ENCODE measurements at places on chromosomes 4 and X.

DNA sequence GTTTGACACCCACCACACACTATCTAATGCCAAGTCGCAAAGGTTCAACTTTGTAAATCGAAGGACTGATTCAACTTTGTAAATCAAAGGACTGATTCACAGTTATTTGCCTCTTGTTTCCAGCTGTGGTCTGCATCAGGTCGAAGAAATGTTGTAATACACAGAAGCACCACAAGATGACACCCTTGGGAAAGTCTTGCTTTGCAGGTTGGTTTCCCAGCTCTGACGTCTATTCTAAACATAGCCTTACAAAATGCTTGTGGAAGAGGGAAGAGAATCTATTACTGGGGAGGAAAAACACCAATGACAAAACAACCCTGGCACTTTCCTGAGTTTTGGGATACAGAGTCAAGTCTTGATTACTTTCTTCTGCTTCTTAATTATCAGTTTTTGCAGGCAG lies 35.3 kb downstream of the SUPT20HL1 start:
- DNase-seq = no peak

GRCh38 chr4:40328383-40328782 lies 6.8 kb upstream of the CHRNA9 start:
- no peak for DNase-seq

- no peak for DNase-seq
Observed at GRCh38 chr4:169103966-169104412, 93.9 kb upstream of the CBR4 start.

GRCh38 chr4:43932448-43932847 lies 516.2 kb downstream of the KCTD8 start:
- DNase-seq = no peak

- DNase-seq = no peak
Observed at GRCh38 chrX:2402361-2402690, 98.5 kb downstream of the DHRSX start.

GRCh38 chrX:21479695-21480270 lies 105.6 kb downstream of the CNKSR2 start:
- no peak for DNase-seq
